ENCODE measurements at places on chromosomes 6 and 20.
A peak's percentile ranks its signal among the peaks of the same experiment; 100 is the strongest.

DNA sequence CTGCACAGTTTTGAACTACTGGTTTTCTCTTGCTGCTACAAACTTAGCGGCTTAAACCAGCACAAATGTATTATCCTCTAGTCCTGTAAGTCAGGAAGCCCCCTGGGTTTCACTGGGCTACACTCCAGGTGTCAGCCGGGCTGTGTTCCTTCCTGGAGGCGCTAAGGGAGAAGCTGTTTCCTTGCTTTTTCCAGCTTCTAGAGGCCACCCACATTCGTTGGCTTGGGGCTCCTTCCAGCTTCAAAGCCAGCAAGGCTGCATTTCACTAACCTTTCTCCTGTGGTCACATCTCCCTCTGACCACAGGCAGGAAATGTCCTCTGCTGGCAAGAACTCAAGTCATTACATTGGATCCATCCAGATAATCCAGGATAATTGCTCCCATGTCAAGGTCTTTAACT is 350.6 kb upstream of the PLCB4 start:
- no peak for DNase-seq

DNA sequence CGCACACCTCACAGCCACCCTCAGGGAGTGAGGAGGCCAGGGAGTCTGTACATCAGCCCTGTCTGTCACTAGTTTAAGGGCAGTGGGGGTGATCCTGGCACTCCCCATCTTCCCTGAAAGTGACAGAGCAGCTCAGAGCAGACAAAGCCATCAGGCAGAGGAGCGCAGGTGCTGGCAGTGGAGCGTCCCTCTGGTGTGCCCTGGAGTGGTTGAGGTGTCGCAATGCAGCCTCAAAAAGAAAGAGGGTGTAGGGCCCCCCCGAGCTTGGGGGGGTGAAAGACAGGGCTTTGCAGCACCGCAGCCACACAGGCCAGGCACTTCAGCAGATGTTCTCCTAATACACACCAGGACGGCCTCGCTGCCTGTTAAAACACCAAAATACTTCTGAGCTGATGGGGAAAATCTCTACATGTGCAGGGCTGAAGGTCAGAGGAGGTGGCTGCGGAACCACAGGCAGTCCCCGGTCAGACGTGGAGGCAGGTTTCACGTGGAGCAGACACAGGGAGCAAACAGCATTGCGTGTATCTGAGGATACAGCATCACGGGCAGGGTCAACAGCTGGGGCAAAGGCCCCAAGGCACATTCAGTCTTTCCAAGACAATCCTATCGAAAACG is 69.5 kb downstream of the PREX1 start:
- peak; percentile 51 for DNase-seq

GRCh38 chr6:13495112-13495776 is 7.8 kb upstream of the GFOD1 start:
- no peak for DNase-seq

GRCh38 chr6:26351544-26351953 is 13.4 kb upstream of the BTN3A2 start:
- DNase-seq, result no peak

DNA sequence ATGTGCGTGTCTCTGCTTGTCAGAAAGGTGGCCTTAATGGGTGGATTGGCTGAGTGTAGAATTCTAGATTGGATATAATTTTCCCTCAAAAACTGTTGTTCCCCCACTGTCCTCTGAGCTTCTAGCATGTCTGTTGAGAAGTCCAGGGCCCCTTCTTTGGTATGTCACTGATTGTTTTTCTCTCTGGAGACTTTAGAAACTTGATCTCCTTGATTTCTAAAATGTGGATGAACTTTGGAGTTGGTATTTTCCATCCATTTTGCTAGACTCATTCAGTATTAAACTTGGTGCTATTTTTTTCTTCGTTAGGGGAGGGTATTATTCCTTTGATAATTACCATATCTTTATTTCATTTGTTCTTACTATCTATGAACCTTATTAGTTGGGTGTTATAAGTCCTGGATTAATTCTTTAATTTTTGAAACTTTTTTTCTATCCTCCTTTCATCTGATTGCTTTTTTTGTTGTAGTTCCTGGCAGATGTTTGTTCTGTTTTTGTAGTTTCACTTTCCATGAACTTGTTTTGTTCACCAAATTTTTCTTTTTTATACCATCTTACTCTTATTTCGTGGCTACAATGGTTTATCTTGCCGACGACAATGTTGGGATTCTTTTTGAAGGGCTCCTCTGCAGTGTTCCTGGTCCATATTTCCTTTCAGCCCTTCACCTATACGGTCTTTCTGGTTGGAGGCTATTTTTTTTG is 68.4 kb downstream of the ARID1B start:
- no peak for DNase-seq

DNA sequence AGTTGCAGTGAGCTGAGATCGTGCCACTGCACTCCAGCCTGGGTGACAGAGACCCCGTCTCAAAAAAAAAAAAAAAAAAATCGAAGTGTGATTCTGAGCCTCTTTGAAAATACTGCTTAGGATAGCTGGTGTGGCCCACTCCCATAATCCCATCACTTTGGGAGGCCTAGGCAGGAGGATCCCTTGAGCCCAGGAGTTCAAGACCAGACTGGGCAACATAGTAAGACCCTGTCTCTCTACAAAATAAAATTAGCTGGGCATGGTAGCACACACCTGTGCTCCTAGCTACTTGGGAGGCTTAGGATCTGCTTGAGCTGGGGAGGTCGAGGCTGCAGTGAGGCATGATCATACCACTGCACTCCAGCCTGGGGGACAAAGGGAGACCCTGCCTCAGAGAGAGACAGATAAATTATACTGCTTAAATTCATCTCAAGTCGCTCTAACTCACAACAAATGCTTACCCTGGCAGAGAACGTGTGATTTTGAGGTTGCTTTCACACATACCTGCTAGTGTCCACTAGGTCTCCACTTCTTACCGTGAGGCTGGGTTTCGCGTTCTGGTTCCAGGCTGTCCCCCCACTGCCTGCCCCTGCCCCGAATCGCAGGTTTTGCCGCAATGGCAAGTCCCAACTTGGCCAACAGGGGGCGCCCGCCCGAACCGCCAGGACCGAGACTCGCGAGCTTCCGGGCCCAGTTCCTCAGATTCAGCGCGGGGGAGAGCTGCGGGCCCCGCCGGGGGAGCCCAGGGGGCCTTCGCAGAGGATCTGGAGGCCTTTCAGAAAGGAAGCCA is 12.3 kb upstream of the TMC2 start:
- DNase-seq, result peak; percentile 53
